ENCODE measurements at places on chromosomes 3 and 15.

GRCh38 chr3:117526470-117527079 lies 817.0 kb downstream of the TUSC7 start:
- DNase-seq: no peak

DNA sequence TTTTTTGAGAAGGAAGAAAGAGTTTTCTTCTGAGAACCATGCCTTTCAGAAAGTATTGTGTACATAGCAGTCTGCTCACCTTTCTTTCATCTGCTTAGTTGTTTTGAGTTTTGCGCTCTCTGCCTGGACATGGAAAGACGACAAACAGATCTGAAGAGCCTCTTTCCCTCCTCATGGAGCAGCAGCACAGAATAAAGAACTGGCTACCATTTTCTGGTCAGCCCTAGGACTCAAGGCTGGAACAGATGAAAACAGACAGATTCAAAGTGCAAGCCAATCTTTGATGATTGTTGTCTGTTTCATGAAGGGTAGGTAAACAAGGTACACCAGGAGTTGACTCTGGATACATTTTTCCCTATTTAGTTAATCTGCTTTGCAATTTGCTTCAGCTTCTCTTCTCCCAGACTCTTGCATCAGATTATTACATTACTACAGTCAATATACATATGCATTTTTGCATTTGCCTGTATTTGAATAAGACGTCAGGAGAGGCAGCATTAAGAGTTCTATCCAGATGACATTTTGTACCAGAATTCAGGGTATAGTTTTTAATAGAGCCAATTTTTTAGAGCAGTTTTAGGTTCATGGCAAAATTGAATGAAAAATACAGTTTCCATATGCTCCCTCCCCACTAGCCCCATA lies 34.7 kb upstream of the MINAR1 start:
- DNase-seq: no peak

DNA sequence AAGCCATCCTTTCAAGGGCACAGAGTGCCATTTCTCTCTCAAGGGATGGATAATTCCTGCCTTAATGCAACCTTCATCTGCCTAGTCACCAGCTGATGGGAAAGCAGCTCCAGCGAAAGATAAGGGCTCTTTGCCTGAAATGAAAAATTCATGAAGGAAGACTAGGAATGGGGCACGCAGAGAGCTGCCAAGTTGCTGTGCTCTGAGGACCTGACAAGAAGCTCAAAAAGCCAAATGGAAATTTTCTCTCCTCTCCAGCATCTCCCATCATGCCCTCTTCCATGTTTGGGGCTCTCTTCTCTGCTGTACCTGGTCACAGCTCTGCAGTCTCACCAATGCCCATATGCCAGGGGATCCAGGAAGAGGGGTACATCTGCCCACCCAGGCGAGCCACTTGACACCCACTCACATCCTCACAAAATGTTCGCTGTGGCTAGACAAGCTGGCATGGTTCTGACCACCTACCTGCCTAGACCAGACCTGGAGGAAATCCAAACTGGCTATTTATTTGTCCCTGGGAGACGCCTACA lies 29.3 kb upstream of the ABHD2 start:
- no peak for DNase-seq

DNA sequence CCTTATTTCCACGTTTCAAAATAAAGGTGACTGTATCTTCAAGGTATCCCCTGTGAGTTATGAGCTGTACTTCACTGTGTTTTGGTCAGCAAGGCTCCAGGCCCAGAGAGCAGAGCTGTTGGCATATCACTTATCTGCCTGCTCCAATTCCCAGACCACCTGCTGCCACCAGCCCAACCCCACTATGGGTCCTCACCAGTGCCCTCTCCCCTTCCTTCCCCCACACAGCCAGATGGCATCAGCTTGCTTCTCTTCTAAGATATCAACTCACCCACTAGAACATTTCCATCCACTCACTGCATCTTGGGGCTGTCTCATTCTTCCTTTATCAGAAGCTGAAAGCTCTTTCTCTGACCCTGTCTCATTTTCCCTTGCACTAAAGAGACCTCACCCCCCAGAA lies 136.9 kb upstream of the EIF1B start:
- DNase-seq: no peak

DNA sequence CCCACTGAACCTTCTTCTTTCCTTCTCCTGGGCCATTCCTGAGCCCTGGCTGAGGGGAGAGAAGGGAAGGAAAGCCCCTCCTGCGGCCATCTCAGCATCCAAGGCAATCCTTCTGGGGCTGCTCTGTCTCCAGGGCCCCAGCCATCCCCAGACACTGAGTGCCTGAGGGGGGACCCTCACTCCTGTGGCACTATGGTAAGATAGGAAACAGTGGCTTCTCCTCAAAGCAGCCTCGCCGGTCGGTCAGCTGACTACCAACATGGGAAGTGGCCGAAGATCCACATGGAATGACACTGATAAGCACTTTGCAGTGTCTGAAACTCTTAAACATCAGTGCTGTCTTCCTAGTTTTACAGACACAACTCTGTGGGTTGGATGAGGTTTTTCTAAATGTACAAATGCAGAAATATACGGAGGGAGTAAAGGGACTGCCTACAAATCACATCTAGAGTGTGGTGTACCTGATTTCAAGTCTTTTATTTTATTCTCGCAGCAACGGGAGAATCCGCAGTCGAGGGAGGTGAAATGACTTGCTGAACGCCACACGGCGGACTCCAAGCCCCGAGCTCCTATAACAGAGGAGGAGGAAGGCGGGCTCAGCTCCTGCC lies 973 bp upstream of the ITPKA start:
- DNase-seq: no peak

GRCh38 chr15:73724212-73724611 lies 28.9 kb downstream of the INSYN1 start:
- DNase-seq: no peak

DNA sequence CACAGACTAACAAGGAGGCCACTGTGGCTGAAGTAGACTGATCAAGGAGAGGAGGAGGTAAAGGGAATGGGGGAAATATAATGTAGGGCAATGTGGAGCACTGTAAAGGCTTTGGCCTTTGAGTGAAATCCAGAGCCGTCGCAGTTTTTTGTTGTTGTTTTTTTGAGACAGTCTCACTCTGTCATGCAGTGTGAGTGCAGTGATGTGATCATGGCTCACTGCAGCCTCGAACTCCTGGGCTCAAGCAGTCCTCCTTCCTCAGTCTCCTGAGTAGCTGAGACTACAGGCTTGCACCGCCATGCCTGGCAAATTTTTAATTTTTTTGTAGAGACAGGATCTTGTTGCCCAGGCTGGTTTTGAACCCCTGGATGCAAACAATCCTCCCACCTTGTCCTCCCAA lies 32.2 kb downstream of the PPP4R2 start:
- no peak for DNase-seq

- DNase-seq: no peak
Measured at GRCh38 chr3:123290962-123291361, 89.2 kb downstream of the SEC22A start.

GRCh38 chr3:30285188-30286006 lies 321.0 kb upstream of the TGFBR2 start:
- DNase-seq: no peak

- DNase-seq: no peak
Measured at GRCh38 chr3:152056481-152056880, 183.0 kb downstream of the SUCNR1 start.

- no peak for DNase-seq
Measured at GRCh38 chr3:57709031-57709430, 16.2 kb upstream of the DENND6A start.

GRCh38 chr3:127688022-127688415 lies 15.3 kb downstream of the ABTB1 start:
- no peak for DNase-seq

DNA sequence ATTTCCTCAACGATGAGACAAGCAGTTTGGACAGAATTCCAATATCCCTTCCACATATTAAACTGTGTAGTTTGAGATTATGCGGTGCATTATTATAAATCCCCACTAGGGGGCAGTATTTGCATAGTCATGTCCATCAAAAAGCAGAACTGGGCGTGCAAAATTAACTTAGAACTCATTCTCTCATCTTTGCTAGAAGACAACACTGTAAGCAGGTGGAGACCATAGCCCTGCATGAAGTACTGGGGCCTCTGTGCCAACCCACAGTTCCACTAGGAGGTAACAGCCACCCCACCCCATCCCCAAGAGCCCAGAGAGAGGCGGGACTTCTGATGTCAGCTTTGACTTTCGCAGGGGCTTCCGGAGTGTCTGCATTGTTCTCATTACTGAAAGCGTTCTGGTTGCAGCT lies 106.6 kb upstream of the TMC3 start:
- DNase-seq: no peak

DNA sequence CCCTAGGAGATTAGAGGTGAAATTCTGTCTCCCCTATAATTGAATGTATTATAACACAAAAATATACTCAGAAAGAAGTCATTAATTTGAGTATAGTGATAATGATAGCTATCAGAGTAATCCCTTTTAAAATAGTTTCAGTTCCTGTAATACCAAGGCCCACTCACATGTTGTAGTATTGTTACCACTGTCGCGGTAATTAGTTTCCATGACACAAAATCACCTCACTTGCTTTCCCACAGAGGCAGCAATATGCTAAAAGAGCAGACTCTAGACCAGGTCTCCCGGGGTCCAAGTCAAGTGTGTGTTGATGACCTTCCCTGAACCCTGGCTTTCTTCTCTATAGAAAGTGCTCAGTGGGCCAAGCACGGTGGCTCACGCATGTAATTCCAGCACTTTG lies 39.5 kb upstream of the NSMCE3 start:
- DNase-seq: no peak

DNA sequence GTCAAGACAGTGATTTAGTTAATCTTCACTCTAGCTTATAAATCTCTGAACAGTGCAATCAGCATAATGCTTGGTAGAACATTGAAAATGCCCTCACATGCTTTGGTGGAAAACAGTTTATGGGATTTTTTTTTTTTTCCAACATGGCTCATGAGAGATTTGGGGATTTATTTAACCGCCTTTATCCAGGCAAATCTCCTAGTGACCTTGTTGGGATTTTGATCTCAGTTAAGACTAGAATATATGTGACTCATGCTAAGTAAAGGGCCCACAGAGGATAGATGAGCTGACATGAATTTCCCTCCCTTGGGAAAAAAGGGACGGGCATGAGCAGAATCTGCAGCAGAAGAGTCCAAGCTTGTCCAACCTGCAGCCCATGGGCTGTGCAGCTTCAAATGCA lies 18.7 kb downstream of the LRTM1 start:
- DNase-seq: no peak

DNA sequence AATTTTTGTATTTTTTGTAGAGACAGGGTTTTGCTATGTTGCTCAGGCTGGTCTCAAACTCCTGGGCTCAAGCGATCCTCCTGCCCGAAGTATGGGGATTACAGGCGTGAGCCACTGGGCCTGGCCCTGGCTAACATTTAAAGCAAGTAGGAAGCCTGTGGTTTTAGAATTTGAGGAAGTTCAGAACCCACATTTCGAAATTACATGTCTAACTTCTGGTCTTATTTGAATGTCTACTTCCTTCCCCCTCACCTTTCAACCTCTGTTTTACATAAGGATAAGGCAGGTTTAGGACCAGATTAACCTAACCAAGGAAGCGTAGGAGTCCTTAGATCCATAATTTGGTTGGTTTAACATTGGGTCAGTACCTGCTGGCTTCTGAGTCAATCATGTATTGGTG lies 120.5 kb upstream of the PROK2 start:
- DNase-seq: no peak

DNA sequence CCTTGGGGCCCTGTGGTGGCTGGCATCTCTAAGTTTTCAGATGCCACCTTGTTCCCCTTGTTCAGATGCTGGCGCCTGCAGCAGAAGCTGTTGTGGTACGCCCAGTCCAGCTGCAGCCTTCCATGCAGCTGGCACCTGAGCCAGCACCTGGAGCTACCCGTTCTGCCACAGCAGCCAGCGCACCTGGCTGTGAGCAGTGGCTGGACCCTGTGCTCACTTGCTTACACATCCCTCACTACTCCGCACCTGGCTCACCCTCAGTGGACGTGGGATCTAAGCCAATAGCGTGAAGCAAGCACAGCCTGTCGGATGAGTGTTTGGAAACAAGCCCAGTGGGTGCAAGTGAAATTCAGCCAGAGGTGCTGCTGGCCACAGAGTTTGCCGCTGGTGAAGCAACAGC lies 607.5 kb upstream of the BCHE start:
- no peak for DNase-seq

- DNase-seq: no peak
Measured at GRCh38 chr3:127650236-127650635, 21.3 kb downstream of the PODXL2 start.

DNA sequence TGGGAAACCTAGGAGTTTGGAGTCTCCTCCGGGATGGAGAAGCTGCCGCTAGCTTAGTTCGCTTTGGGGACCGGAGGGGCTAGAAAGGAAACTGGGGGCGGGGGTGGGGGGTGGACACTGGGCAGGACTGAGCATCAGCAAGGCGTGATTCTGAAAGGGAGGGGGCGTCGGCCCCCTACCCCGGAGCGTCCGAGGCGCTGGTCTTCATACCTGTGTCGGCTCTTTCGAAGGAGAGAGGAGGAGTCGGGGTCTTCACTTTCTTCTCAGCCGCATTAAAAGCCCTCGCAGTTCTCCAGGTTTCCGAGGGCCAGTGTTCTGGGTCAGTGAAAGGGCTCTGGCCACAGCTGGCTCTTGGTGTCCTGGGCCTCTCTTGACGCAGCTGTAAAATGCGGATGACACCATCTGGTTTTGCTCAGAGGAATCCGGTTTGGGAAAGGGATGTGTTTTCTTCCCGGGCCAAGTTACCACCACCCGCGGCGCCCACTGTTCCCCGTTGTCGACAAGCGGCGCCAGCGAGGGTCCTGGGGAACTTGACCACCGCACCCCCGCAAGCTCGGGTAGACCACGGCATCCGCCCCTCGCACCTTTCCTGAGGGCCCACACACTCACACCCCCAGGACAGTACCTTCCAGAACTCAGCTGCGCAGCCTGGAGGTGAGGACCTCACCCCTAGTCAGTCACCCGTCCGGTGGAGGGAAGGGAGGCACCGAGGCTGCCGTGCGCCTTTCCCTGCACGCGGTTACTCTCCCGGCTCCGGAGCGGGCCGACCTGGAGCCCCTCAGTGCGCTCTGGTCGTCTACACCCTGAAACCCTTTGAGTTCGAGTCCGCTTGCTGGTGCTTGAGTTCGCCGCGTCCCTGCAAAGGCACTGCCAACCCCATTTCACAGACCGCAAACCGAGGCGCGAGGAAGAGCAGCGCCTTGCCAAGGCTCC lies 660 bp downstream of the CCK start:
- no peak for DNase-seq

DNA sequence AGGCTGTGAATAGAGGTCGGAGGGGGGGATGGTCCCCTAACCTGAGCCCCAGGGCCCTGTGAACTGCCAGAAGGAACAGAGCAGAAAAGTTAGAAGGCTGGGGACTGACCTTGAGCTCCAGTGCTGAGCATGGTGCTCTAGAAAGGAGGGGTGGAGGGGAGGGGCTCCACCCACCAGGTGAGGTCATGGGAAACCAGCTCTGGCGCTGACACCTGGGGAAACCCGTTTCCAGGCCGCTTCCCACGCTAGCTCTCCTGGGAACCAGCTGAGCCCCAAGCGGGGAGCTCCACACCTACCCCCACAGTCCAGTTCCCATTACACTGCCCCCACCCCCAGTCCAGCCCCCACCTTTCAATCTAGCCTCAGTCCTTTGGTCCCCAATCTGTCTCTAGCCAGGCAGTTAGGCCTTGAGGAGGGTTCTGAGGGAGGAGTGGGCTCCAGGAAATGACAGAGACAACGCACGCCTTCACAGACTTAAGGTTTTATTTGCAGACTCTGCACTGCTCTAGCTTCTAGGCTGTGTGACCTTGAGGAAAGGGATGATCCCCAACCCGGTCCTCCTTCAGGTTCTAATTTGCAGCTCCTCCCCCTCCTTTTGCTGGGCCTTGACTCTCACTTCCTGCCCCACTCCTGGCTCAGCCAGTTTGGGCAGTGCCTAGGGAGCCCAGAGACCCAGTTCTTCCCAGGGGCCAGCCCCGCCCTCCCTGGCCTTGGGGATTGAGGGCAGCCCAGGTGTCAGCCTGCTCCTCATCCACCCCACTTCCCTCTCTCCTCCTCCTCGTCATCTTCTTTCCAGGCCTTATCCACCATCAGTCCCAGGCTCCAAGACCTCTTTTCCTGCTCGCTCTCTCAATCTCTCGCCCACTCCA lies 2.1 kb downstream of the RHOV start:
- DNase-seq: no peak
